ENCODE measurements at places on chromosomes 11 and 22. TPM values are rescaled to one million over a fixed set of nuclear protein-coding genes. Genes with fewer than 3 reads are reported as not detected.

FAM83F gene
- 1.1 TPM for total RNA-seq

DNA sequence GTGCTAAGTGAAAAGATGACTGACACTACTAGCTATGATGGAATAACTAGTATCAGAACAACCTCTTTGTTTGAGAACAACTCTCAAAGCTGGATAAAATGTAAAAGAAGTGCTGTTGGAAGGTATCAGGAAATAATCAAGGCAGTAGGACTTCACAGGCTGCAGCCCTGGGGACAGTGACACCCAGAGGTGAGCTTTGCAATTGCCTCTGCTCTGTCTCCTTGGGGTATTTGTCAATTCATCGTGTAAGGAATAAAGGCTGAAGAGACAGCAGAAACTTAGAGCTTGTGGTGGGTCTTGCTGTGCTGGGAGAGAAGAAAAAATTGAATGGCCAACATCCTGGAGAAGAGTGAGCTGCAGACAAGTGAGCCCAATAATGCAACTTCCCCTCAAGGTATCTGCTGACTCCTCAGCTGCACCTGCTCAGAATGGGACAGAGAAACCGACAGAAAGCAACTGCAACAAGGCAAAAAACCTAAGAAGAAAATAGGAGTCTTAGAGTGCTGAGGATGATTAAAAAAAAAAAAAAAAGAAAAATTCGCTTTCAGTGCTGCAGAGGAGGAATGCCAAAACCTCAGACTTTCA is 141.1 kb downstream of the RCN1 start:
- DNase-seq, result no peak

GRCh38 chr22:37443977-37444376 is 16.7 kb upstream of the ELFN2 start:
- DNase-seq, result no peak

GRCh38 chr11:80034801-80035200 is 594.0 kb upstream of the TENM4 start:
- no peak for DNase-seq

GRCh38 chr11:27938011-27938410 is 169.9 kb downstream of the KIF18A start:
- no peak for DNase-seq

All from activated naive CD4-positive, alpha-beta T cell treated with anti-CD3 and anti-CD28 coated beads, Interleukin-2, amount 50 U/mL, for 72 hours (primary cell).